ENCODE measurements at places on chromosomes 11 and 22.
A peak's percentile ranks its signal among the peaks of the same experiment; 100 is the strongest.

DNA sequence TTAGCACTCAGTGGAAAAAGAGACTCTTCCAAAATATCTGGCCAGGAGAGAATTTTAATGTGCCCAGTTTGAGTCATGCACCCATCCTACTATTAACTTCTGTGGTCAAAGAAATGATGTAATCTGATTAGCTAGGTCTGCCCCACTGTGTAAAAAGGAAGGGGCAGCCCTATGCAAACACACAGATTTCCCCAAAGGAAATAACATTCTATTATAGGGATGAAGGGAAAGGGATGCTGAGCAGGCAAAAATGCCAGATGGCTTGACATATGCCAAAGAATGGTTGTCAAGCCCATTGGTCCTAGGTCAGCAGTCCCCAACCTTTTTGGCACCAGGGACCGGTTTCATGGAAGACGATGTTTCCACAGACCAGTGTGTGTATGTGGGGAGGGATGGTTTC is 43.3 kb upstream of the PAK1 start:
- peak; percentile 76 for DNase-seq

DNA sequence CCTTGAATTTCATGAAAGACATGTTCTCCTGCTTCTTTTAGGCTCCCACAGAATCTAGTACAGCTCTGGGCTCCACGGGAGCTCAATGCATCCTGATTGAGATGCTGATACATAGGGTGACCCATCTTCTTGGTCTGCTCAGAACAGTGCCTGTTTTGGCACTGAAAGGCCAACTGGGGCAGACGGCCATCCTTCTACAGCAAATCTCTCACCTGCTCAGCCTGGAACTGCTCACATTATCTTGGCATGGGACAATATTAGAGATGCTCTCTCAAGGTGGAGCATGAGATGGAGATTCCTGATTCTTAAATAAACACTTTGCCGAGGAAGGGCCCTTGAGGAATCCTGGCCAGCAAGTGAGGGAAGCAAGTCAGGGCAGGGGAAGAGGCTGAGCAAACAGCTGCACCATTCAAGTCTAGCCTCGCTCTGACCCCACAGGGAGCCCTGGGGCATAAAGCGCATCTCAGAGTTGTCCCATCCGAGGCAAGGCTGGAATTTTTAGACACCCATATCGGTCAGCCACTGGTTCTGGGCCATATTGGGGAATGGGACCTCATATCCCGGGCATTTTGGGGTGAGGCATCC is 58.4 kb upstream of the CSNK2A3 start:
- no peak for DNase-seq

GRCh38 chr11:39220069-39220468 is 2239.4 kb downstream of the LRRC4C start:
- DNase-seq, result no peak

- DNase-seq, result no peak
These were observed 10.7 kb downstream of the STIM1 start for GRCh38 chr11:3866206-3866605.

DNA sequence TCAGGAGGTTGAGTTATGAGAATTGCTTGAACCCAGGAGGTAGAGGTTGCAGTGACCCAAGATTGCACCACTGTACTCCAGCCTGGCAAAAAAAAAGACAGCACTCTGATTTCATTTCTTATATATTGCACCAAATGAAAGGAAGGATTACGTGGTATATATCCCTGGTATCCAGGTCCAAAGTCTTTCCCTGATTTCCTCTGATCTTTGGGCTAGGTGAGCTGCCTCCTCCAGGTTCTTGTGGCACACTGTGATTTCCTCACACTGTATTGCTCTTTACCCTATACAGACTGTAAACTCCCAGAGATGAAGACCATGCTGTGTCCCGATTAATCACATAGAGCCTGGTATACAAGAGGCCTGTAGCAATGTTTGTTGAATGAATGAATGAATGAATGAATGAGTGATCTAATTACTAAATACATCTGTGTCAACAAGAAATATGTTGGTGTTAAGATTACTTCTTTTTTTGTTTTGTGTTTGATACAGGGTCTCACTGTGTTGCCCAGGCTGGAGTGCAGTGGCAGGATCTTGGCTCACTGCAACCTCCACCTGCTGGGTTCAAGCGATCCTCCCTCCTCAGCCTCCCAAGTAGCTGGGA is 9.3 kb upstream of the POLD3 start:
- no peak for DNase-seq

DNA sequence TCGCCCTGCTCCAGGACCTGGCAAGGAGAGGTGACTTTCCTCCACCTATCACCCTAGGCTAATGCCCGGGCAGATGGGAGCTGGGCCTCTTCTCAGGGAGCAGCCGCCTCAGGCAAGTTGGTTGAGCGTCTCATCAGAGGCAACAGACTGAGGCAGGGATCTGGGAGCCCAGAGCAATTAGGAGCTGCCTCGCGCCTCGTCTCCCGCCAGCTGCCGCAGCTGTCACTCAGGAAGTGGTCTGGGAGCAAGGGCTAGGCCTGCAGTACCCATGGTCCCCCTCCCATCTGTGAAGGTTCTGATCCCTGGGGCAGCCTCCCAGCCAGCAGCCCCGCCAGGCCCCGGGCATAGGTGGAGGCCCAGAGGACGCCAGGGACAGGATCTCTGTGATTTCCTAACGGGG is 4.6 kb upstream of the CABP7 start:
- peak; percentile 96 for DNase-seq

DNA sequence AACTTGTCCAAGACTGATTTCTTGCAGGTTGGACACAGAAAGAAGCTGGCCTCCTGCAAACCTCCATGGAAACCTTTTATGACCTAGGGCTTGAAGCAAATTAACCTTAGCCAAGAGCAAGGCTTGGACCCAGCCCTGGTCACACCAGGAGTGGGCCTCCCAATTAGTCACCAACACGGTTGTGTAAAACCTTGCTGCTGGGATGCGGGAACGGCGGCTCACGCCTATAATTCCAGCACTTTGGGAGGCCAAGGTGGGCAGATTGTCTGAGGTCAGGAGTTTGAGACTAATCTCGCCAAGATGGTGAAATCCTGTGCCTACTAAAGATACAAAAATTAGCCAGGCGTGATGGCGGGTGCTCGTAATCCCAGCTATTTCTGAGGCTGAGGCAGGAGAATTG is 419.9 kb downstream of the AASDHPPT start:
- DNase-seq, result no peak

DNA sequence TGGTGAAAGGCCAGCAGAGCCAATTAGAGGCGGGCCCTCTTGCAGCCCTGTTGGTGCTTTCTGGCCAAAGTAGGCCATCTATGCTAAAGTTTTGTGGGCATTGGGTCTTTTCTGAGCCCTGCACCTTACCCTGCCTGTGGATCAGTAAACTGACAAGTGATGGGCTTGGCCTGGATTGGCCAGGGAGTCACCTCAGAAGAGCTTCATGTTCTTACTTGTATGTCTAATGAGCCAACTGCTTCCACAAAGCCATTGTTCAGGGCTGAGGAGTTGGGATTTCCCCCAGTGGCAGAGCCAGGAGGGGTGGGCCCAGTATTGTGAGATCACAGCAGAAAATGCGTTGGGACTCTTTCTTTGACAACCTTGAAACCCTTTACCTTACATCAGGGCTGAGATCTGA is 90.4 kb downstream of the CWC15 start:
- no peak for DNase-seq

DNA sequence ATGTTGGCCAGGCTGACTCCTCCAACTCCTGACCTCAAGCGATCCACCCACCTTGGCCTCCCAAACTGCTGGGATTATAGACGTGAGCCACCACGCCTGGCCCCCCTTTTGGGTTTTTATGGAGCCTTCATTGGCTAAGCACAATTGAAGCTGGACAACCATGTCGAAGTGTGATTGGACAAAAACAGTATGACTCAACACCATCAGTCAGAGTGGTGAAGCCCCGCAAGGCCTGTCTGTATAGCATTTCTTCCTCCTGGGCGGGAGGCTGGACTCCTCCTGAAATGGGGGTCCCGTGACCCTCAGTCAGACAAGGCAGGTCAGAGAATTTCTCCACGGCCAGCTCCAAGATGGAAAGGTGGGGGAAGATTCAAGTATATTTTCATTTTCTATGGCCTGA is 3.1 kb upstream of the PARVB start:
- no peak for DNase-seq

DNA sequence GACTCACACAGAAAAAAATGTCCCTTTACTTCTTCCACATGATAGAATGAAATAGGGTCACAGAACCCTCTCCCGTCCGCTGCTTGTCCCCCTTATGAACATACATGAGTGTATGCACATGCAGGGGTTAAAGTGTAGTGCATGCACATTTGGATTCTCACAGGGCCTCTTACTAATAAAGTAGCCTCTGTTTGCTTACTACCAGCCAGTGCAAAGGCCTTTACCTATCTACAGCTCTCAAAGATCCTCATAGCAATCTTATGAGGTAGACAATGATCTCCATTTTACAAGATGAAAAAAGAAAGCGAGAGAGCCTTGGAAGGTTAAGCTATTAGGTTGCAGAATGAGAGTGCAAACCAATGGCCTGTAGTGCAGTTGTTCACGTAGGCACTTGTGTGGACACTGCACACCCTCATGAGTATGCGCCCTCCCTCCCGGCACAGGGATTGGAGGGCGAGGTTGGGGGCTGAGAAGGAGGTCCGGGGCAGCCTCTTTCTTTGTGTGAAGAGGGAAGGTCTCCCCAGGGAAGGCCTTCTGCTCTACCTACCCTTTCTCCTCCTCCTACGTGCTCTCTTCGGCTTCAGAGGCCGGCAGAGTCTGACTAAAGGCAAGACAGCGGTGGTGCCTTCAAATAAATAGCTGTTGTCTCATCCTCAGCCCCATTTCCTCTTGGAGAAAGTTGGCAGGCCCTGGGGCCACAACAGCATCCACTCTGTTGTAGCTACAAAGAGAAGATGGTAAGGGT is 91.3 kb downstream of the CEP164 start:
- no peak for DNase-seq

DNA sequence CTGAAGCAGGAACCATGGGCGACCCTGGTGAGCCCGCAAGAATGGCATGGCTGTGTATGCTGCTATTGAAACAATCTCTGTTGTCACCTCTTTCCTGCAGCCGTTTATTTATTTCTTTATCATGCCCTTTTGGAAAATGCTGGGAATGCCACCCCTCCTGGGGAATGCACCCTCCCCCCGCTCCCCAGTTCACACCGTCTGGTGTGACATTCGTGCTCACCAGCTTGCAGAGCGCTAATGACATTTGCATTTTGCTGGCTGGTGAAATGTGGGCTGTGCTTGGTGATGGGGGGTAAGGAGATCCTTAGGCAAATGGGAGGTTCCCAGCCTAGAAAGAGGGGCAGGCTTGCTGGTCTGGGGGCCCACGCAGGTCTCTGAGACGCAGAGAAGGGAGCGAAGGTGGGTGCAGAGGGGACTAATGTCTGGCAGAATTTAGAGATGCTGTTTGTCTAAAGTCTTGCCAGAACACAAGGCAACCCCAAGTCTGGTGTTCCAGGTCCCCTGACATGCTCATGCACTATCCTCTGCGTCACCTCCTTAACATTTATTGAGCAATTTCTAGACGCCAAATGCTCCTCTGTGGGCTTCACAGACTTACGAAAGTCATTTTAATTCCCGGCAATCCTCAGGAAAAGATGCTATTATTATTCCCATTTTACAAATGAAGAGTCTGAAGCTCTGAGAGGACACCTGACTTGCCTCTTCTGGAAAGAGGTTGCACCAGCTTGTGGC is 91.7 kb downstream of the TP53I11 start:
- no peak for DNase-seq

- DNase-seq, result no peak
These were observed 6.1 kb downstream of the SREBF2 start for GRCh38 chr22:41838842-41839618.

DNA sequence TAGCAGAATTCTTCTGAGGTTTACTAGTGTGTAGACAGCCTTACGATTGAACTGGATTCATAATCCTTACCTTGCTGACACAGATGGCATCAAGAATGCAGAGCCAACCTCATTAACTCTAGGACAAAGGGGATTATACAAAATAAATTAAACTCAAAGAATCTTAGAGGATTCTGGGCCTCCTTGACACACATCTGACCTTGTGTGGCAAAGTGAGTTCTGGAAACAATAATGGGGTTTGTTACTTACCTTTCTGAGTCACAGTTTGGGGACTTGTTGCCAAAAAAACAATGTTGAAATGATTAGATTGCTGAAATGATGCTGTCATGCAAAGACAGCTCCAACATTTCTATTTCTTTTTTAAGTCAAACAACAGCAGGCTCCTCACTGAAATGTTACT is 179.1 kb upstream of the ISX start:
- peak; percentile 56 for DNase-seq

- DNase-seq, result no peak
These were observed 4.0 kb downstream of the FOLR3 start for GRCh38 chr11:72139500-72139899.

- no peak for DNase-seq
These were observed 128.7 kb downstream of the ARL14EP start for GRCh38 chr11:30451626-30452025.

- DNase-seq, result no peak
These were observed 5.5 kb upstream of the IFITM10 start for GRCh38 chr11:1755692-1756561.

DNA sequence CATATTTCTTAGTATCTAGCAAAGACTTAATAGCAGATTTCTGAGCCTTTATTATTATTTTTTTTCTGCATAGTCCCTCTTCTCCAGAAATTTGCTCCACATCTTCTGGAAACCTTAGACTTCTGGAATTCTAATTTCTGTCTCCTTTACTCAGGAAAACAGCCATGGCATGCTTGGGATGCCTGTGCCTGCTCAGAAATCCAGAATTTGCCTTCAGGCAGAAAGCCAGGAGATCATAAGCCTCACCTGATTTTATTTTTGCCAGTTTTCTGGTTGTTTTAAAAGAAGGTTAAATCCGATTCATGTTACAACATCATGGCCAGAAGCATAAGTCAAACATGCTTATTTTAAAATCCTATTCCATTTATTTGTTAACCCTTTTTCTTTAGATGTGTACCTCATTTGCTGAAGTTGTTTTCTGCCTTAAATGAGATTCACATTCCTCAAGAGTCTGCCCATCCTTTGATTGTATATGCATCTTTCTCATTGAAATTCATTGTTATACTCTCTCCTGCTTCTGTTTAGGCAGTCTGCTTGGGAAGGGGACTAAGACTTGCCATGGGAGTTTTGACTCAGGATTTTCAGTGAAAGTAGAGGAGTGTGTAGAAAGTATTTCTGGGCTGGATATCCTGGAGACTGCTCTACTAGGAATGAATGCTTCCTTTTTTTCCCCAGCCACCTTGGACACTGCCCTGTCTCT is 37.1 kb downstream of the SIK2 start:
- DNase-seq, result no peak

- DNase-seq, result no peak
These were observed 91.6 kb downstream of the ATXN10 start for GRCh38 chr22:45763236-45763624.

- DNase-seq, result no peak
These were observed 45.8 kb downstream of the IGLL1 start for GRCh38 chr22:23534201-23534850.

GRCh38 chr11:16787035-16787742 is 48.7 kb downstream of the C11orf58 start:
- DNase-seq, result no peak

- DNase-seq, result no peak
These were observed 26.1 kb downstream of the HSPA8 start for GRCh38 chr11:123035831-123036230.

DNA sequence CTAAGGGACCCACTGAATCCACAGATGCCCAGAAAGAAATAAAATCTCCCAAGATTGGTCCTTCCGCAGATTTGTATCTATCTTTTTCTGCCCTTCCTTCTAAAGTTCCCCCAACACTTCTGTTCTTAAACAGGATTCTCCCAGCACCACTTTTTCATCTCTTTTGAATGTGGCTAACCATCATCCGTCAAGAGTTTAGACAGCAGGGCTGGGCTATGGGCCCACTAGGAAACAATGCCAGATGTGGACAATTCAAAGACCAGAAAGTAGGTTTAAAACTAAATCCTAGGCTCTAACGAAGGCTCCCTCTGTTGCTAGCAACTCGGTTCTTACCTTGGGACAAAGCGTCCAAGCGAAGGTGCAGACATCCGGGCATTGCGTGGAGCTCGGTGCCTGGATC is 100.0 kb downstream of the AMBRA1 start:
- DNase-seq, result no peak

Measured in NCI-H524 (cell line).